Naive thymus-derived CD4-positive, alpha-beta T cell (primary cell): ENCODE measurements at places on chromosomes 12 and 14. TPM values are rescaled to one million over a fixed set of nuclear protein-coding genes. Genes with fewer than 3 reads are reported as not detected.

DNA sequence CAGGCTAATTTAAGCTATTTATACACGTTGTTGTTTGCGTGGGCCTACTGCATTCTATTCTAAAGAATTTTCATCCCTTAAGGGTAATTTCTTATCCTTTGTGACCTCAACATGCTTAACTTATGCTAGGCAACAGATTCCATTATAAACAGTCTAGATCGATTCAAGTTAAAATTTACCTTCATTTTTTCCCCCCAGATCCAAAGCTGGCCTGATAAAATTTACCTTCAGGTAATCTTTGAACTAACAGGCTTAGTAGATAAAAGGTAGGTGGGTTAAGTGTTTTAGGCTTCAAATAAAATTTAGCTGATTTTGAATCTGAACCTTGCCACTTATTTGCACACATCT, 389 bp upstream of the CCNB1IP1 start:
- no peak for DNase-seq

Gene RD3L
- not detected for total RNA-seq

Gene KCTD10
- 29.8 TPM for total RNA-seq

GRCh38 chr12:132271755-132272092, 57.7 kb downstream of the GALNT9 start:
- DNase-seq = no peak

- DNase-seq = no peak
Observed at GRCh38 chr12:51924551-51925319, 17.4 kb downstream of the ACVRL1 start.

Gene PTHLH
- total RNA-seq = not detected in 2 replicates

DNA sequence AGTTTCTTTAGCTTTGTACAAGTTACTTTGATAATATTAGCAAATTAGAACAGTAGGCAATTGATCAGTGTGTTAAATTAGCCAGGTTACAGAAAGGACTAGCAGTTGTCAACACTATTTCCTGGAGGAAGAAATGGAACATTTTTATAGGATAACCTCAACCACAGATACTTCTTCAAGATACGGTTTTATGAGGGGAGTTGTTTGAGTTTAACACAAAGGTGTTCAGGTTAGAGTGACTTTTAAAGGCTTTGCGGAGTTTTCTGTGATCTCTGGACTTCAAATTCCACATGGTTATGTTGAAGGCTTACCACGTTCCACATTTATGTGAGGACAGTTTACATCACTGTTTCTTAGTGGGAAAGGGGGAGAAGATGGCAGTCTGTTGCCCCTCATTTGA, 19.3 kb downstream of the YARS2 start:
- no peak for DNase-seq

- DNase-seq = no peak
Observed at GRCh38 chr12:60185060-60185459, 589.2 kb downstream of the SLC16A7 start.

Gene KRT72
- total RNA-seq = 2.0 and 2.1 TPM in 2 replicates

- no peak for DNase-seq
Observed at GRCh38 chr14:74963178-74963704, 7.8 kb upstream of the PGF start.

DNA sequence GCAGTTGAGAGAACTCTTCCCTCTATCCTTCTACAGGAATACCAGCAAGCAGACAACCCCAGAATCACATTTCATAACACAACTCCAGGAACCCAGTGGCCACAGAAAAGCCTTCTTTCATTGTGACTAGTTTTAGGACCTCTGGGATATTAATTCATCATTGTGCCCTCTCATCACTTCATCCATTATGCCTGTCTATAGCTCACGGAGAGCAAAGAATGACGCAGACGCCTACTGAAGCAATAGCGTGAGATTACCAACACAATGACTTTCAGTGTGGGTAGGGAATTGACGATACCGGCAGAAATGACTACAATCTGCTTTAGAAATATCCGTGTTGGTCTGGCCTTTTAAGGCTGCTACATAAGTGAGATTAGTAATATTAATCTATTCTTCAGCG, 158.1 kb upstream of the FOXG1 start:
- no peak for DNase-seq

Gene POLR3B
- 8.7 TPM for total RNA-seq

Gene SAMD4A
- total RNA-seq = 2.3 TPM
